ENCODE measurements at places on chromosomes 7 and 10.

- no peak for DNase-seq
Measured at GRCh38 chr10:31689233-31689632, 239.4 kb downstream of the ARHGAP12 start.

GRCh38 chr7:127736511-127736910, 84.5 kb downstream of the SND1 start:
- no peak for DNase-seq

DNA sequence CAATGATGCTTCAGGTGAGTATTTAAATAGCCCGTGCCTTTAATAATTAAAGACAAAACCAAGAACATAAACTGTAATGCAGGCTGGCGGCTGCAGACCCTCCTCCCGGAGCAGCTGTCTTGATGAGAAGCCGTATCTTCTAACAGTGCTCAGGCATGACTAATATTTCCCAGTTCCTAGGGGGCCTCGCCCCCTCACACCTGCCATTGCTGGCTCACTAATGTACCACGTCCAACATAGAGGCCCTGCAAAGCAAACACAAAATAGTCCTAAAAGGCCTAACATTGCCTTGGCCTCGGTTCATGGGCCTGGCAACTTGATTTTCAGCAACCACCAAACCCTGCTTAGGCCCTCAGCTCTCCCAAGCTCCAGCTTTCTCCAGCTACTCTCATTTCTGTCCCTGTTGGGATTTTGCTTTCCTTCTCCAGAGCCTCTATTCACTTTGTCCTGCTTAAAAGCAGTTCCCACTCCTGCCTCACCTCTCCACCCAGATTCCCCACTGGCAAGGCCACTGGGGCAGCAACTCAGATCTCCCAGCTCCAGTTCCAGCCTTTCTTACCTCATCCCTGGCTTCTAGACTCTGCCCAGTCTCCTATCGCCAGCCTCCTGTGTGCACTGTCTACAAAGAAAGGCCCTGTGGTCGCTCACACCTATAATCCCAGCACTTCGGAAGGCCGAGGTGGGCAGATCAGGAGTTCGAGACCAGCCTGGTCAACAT, 16.2 kb downstream of the SORBS1 start:
- DNase-seq: no peak

GRCh38 chr7:122595885-122596284, 103.0 kb downstream of the RNF133 start:
- DNase-seq: no peak

DNA sequence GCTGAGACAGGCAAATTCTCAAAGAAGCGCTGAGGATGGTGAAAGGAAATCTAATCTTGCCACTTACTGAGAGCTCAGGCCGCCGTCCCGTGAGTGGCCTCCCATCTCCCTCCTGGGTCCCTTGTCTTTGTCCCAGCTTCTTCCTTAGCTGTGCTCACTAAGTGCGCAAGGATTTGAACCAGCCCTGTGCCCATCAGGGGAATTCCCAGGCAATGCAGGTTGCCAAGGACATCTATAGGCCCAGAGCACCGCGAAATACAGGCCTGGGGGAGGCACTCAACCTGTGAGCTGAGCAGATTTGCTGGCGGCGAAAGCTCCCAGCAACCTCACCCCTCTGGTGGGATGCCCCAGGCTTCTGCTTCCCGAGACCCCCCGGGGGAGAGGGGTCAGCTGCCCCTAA, 64.8 kb downstream of the OAT start:
- DNase-seq: no peak

- DNase-seq: no peak
Measured at GRCh38 chr10:101939008-101939648, 95.5 kb upstream of the KCNIP2 start.

DNA sequence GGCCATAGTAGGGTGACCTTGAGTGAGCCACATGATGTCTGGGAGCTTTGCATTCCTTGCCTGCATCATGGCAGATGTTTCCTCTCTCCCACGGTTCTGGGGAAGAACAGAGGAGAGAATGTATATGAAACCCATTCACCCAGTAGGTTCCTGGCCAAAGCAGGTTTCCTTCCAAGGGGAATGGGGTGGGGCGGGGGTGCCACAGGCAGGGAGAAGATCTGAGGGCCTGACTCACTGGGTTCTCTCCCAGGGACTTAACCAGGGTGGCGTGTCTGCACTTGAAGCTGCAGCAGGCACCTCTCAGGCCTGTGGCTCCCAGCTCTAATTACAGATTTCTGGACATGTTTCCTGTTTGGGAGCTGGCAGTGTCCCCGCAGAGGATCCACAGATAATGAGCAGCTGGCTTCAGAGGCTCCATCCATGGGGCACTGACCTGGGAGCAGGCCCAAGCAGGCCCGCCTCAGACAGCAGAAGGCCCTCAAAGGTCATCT, 50.2 kb upstream of the ZMIZ1 start:
- no peak for DNase-seq

DNA sequence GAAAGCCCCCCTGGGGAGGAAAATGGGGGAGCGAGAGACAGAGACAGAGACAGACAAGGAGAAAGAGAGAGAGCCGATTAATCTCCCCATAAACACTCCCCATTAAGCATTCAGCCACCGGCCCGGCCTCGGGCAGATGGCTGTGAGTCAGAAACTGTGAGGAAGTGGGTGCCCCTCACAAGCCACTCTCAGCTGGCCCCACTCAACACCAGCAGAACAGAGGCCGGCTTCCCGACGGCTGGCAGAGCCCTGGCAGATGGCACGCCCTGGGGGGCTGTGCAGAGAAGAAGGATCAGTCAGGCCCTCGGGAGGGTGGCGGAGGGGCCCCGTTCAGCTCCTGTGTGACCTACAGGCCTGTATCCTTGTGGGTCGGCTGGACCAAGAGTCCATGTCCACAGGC, 41.2 kb downstream of the CAMK2B start:
- peak; percentile 81 for DNase-seq

GRCh38 chr7:137547485-137547884, 204.0 kb upstream of the PTN start:
- no peak for DNase-seq

GRCh38 chr7:135251496-135252391, 18.1 kb downstream of the STRA8 start:
- DNase-seq: no peak

GRCh38 chr7:8719102-8719501, 285.7 kb downstream of the NXPH1 start:
- peak; percentile 21 for DNase-seq

DNA sequence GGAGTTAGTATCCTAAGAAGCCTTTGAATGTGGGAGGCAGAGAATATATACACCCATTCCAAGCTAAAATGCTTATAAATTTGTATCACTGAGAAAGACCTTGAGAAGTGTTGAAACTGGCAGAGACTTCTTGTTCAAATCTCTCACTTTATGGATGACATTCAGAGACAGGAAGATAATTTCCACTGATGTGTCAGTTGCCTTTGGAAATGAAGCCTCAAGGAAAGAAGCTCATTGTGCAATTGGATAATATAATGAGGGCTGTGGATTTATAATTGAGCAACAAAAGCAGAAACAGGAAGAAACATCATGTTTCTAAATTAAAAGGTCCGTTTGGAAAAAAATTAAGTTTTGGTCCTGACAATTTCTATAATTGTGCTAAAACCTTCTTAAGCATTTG, 789.9 kb upstream of the IGFBP3 start:
- no peak for DNase-seq

DNA sequence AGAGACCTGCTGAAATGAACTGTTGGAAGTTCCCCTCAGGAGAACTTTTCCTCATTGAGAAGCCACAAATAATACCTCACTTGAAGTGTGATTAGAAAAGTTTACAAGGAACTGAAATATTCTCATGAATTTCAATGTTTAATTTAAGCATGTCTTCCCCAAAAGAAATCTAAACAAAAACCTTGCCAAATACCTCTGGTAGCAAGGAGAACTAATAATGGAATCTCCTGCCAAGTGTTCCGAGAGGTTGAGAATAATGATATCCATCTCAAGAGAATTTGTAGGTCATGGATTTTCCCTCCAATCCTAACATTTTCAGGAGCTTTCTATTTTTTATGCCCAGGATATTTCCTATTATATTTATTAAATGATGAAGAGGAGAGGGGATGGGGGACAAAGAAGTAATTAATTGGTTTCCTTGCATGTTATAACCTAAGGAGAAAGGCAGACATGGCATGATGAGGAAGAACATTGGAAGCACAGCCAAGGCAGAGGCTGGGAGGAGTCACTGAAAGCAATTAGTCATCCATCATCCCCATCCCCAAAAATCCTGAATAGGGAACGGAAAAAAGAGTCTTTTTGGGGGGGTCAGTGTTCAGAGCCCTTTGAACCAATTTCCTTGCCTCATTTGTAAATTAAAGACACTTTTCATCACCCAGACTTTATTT, 93.6 kb upstream of the IL6 start:
- DNase-seq: no peak

- no peak for DNase-seq
Measured at GRCh38 chr10:4519658-4520402, 306.2 kb upstream of the AKR1E2 start.

DNA sequence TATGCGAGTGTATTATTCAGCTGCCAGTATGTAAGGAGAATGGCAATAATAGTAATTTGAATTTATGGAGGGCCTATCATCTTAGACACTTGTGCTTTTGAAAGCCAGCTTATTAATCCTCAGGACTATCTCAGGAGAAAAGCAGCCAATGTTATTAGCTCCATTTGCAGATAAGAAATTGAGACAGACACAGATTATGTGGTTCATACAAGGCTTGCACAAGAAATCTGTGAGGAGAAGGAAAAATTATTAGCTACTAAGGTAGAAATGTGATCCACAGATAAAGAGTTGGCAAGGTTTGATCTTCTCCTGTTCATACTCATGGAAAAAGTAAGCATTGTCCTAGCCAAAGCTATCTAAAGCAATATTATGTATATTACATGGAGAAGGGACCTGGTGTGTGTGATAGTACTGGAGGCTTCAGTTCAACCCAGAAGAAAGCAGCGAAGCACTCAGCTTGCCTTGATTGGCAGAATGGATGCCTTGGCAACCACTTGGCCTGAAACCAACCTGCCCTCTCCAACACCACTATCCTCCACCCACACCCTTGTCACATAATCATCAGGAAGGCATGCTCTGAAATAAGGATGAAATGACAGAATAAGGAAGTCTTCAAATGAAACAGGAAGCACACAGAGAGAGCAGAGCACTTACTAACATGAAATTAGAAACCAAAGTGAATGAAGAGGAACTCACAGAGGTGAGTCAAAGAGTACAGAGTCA, 18.0 kb downstream of the MACC1 start:
- no peak for DNase-seq
